GM10248 (cell line): ENCODE measurements at places on chromosomes 3 and 15.

- no peak for DNase-seq
Observed at GRCh38 chr3:161915418-161915750, 418.8 kb downstream of the OTOL1 start.

GRCh38 chr3:159620873-159621272 lies 367.8 kb upstream of the IL12A start:
- no peak for DNase-seq

- DNase-seq, result no peak
Observed at GRCh38 chr3:178054471-178054870, 481.8 kb upstream of the KCNMB2 start.

- DNase-seq, result no peak
Observed at GRCh38 chr3:186640473-186640818, 247 bp downstream of the FETUB start.
